ENCODE measurements at places on chromosomes 3 and 15. TPM values are rescaled to one million over a fixed set of nuclear protein-coding genes. Genes with fewer than 3 reads are reported as not detected.

GOLGA6L1 gene
- not detected for polyA plus RNA-seq

DNA sequence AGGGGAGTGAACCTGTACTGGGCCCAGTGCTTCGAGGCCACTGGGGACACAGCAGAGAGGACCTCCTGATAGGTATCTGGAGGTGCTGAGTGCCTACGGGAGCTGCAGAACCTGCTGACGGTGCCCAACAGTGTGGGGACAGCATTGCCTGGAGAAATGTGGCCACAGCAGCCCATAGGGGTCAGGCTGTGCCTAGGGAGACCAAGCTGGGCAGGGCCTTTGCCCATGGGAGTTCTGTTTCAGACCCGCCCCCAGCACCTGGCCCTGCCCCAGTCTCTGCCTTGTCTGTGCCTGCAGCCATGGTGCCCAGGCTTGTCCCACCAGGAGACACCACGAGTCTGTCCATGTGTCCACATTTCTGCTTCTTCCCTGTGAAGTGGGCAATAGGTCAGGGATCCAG, 15.3 kb upstream of the RPL32 start:
- no peak for DNase-seq

GRCh38 chr3:17678116-17678741, 64.2 kb downstream of the TBC1D5 start:
- no peak for DNase-seq

GRCh38 chr3:113977822-113978221, 30.0 kb downstream of the ZDHHC23 start:
- DNase-seq: no peak

GRCh38 chr3:135762188-135762856, 203.2 kb upstream of the PPP2R3A start:
- no peak for DNase-seq

TNFSF10 gene
- polyA plus RNA-seq: 26.6 TPM

DNA sequence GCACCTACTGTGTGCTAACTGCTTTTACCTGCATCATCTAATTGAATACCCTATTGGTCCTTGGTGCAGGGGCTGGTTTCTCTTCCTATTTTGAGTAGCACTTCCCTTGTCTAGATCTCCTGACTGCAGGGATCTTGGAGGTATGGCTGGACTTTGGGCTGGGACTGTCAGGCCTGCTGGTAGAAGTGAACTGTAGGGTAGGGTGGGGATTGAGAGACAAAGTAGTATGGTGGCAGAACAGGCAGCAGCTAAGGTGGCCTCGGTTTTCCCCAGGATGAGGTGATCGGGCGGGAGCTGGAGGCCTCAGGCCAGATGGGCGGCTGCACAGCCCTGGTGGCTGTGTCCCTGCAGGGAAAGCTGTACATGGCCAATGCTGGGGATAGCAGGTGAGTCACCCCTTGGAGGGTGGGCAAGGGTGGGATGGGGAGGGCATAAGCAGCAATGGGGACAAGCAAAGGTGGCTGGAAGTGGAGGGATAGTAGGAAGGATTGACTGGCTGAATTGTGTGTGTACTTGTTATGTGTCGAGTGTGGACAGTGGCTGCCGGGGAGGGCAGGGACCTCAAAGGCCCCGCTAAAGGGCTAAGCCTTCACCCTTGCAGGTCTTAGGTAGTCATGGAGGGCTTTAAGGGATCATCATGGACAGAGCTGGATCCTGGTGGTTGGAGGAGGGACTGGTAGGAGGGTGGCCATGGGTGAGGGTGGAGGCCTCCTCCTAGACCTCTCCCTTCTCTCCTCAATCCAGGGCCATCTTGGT, 2.0 kb downstream of the PPM1M start:
- DNase-seq: no peak

- no peak for DNase-seq
These were observed 10.1 kb upstream of the CAMK1 start for GRCh38 chr3:9779721-9780457.

CGNL1 gene
- 67.1 TPM for polyA plus RNA-seq

DNA sequence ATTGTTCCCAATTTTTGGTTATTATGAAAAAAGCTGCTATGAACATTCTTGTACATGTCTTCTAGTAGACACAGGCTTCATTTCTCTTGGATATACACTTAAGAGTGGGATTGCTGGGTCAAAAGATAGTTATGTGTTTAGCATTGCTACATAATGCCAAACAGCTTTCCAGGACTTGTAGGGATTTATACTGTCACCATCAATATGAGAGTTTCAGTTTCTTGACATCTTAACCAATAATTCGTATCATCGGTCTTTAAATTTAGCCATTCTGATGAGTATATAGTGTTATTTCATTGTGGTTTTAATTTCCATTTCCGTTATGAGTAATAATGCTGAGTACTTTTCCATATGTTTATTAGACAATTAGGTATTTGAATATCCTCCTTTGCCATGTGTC, 190.3 kb upstream of the PFN2 start:
- DNase-seq: no peak

- DNase-seq: no peak
These were observed 27.4 kb upstream of the SNTN start for GRCh38 chr3:63624941-63625560.

- no peak for DNase-seq
These were observed 312.1 kb upstream of the CHRM5 start for GRCh38 chr15:33656168-33656567.

- no peak for DNase-seq
These were observed 7.3 kb downstream of the CYP19A1 start for GRCh38 chr15:51331141-51331540.

GRCh38 chr3:162546910-162547309, 1050.3 kb downstream of the OTOL1 start:
- no peak for DNase-seq

- DNase-seq: no peak
These were observed 71.0 kb downstream of the WWTR1 start for GRCh38 chr3:149586871-149587270.

PLSCR2 gene
- polyA plus RNA-seq: 1.1 TPM

DNA sequence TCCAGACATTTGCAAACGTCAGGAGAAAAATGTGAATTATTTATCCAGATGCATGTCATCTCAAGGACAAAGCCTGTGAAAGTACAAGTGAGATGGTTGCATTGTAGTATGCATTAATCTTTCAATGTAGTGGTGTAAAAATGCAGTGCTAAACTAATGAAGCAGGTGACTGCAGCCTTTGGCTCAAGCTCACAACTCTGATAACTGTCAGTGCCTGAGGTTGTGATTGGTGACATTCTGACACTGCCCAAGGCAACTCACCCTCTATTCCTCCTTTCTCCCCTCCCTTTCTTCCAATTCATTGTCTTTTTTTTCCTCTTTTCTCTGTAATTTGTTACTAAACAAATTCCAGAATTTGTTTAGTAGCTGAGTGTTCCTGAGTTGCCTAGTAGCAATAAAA, 20.0 kb upstream of the TMOD3 start:
- no peak for DNase-seq

GRCh38 chr3:54056521-54056920, 65.8 kb upstream of the CACNA2D3 start:
- DNase-seq: no peak

DNA sequence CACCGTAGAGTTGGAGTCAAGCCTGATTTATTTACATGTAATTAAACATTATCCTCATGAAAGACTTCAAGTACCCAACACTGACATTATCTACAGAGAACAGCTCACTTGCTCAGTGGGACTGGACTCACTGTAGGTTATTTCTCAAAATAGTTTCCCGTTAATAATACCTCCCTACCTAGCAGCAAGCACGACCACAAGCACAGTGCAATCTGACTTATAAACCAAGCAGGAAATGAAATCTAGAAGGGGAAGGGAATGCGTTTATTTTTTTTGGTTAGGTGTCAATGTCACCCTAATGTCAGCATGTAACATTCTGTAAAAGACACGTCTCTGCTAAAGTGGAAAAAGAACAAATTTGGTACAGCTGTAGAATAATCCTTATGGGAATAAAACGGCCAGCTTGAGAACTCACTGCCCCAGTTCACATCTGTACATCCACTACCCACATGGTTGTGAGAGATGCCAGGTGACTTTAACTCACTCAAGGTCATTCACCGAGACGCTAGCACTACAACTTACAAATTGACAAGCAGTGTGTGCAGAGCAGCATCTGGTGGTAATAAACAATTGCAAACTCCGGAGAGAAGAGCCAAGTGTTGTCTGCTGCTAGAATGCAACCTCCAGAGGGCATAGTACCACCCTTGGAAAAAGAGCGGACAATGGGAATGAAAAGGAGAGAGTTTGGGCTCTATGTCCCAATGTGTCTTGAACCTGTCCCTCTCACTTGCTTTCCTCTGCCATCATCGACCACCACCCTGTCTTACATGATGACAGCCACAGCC, 242.5 kb downstream of the CADPS start:
- no peak for DNase-seq

CHRM5 gene
- polyA plus RNA-seq: 0.38 TPM

GOLGA6A gene
- polyA plus RNA-seq: 0.31 TPM

DNA sequence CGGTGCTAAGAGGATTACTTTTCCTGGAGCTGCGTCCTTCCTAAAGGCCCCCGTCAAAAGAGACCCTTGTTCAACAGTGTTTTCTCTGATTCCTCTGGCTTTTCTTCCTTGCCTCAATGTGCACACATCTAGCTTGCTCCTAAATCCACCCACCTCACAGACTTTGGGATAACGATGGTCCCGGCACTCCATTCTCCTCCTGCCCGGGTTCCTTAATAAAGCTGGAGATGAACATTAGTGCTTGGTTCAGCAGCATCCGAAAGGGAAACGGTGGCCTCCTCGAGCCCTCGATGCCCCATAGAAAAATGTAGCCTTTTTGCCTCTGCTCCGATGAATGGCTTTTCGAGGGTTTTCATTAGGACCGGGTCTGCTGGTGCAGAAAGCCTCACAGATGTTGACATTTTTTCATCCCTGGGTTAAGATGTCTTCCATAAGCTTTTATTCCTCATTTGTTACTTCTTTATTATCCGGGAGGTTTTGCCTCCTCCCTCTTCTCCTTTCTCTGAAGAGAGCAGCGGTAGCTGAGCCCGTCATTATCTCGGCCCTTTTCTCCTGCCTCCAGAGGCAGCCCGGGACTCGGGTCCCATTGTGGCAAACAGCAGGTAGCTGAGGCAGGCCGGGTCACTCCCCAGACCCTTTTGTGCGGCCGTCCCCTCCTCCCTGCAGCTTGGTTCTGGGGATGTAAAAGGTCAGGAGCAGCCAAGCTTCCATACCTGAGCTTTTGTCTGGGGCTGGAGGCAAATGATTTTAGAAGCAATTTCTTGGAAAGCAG, 64.6 kb downstream of the CPN2 start:
- DNase-seq: no peak

GRCh38 chr15:100192097-100193080, 149.4 kb downstream of the ADAMTS17 start:
- DNase-seq: no peak

DNA sequence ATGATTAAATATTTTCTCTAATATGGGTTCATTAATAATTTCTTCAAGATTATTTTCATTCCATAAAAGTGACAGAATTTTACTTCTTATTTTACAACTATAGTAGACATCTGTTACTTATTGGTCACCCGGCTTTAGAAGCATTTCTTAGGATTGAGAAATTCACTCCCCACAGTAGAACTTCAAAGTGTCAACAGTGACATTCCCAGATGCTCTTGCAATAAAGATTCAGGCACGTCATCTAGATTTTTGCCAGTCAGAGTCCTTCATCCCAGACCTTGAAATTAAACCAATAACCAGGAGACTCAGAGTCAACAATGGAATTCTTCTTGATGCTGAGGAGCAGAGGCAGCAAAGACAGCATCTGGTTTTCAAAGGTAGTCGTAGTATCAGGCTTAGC, 190.8 kb downstream of the VGLL3 start:
- DNase-seq: no peak

MCF2L2 gene
- 1.5 TPM for polyA plus RNA-seq

GRCh38 chr3:97438131-97438530, 326.4 kb upstream of the ARL6 start:
- DNase-seq: no peak

GRCh38 chr15:48751595-48751994, 59.3 kb downstream of the CEP152 start:
- DNase-seq: no peak

DNA sequence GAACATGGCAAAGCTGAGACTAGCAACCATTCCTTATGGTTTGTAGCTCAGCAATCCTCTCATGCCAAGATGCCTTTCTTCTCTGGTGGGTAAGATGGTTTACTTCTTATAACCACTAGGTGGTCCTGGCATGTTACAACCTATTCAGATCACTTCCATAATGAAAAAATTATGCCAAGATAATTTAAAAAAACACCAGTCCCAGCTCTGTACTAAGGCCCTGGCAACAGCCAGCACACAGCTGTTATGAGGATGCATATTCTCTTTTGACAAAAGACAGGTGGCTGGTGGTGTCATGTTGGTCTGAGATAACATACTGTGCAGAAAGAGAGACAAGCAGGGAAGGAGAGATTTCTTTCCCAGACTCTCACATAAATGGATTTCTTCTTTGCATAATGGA, 65.7 kb upstream of the FRMD4B start:
- DNase-seq: no peak

- no peak for DNase-seq
These were observed 17.8 kb downstream of the MKRN2 start for GRCh38 chr3:12574661-12575060.

Data from left renal cortex interstitium (tissue), 4 donors.